NCI-H2081 (cell line): ENCODE measurements at places on chromosomes 12 and 14.

- DNase-seq, result peak; percentile 41
Measured at GRCh38 chr12:98894412-98895085, 249.5 kb downstream of the APAF1 start.

DNA sequence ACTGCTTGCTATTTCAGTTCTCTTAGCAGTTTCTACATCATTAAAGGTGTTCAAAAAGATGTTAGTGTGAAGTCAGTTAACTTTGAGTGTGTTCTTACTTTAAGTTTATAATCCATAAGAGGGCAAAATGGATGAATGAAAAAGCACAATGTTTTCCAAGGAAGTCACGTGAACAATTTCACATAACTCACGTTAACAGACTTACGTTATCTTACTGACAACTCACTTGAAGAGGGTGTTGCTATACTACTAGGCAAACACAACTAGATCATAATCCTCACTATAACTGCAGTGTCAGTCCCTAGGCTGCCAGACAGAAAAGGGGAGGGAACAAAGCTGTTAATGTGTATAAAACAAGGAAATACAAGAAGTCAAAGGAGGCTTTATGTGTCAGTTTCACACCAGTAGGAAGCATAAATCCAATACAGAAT lies 6.4 kb downstream of the SLC2A13 start:
- no peak for DNase-seq

DNA sequence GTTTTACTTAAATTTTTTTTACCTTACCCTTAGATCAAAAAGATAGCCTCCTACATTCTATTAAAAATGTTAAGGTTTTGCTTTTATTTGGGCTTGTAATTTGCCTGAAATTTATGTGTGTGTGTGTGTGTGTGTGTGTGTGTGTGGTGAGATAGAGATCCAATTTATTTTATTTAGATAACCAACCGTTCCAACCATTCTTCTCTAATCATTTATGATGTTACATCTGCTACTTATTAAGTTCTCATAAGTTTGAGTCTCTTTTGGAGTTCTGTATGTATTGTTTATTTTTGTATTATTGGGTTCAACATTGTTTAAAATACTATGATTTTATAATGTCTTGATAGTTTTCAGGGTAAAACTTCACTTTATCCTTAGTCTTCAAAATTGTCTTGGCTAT lies 70.6 kb upstream of the PAWR start:
- no peak for DNase-seq

DNA sequence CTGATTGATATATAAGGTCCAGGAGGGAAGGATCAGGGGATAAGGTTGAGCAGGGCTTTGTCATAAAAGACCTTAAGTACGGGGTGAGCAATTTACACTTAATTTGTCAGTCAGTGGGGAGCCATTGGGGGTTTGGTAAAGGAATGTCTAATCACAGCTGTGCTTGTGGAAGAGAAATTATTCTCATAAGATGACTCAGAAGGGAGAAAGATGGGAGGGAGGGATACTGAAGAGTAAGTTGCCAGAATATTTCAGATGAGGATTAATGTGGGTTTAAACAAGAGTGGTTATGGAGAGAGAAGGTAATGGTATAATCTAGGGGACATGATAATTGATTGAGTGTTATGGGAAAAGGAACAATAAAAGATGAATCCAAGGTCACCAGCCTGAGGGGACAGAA lies 500.1 kb upstream of the CCDC196 start:
- DNase-seq, result no peak

DNA sequence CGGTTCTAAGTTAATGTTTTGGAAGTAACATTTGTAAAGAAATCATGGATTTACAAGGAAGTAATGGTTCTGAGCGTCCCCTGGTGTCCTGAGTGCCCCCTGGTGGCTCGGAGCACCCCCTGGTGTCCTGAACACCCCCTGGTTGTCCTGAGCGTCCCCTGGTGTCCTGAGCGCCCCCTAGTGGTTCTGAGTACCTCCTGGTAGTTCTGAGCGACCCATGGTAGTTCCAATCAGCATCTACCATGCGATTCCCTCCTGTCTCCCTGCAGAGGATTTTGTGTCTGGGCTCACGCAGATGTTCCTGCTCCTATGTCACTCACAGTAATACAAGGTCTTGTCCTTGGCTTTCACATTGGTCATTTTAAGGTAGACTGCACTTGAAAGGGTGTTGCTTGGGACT lies 1352.9 kb downstream of the TMEM121 start:
- no peak for DNase-seq

DNA sequence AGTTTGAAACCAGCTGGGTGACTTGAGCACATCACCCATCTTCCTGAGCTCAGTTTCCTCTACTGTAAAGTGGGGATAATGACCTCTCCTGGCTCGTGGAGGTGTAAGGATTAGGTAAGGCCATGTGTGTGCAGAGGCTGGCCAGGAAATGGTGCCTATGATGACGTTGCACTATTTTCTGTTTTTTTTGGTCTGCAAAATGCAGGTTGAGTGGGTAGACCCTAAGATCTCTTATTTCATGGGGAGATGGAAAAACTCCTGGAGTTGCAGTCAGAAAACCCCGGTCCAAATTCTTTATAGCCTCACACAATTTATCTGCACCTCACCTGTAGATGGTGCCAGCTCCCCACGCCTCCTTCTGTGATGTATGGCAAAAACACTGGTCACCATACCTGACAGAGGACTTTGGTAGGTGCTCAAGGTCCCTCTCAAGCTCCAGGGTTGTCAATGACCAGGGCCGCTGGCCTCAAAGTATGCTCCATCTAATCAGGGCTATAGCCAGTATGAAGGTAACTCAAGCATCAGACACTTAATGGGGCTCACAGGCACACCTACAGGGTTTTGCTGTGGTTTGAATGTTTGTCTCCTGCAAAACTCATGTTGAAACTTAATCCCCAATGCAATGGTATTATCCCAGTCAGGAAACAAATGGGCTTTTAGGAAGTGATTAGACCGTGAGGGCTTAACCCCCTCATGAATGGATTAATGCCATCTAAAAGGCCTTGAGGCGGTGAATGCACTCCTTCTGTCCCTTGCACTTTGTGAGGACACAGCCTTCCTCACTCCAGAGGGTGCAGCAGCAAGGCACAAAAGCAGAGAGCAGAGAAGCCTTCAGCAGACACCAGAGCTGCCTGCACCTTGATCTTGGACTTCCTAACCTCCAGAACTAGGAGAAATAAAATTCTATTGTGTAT lies 17.6 kb downstream of the C14orf132 start:
- no peak for DNase-seq

DNA sequence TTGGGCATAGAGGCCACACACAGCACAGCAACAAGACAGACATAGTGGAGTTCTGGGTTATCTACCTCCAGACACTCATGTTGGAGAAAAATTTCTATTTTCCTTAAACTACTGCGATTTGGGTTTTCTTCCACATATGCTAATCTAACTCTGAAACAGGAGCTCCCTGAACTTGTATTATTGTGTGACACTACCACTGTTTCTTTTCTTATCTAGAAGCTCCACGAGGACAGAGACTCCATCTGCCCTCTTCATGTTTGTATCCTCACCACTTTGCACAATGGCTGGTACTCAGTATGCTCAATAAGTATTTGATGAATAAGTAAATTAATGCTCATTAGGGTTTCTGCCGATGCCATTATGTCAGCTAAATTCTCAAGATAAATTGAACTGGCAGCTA lies 218.6 kb downstream of the PAX9 start:
- DNase-seq, result no peak

DNA sequence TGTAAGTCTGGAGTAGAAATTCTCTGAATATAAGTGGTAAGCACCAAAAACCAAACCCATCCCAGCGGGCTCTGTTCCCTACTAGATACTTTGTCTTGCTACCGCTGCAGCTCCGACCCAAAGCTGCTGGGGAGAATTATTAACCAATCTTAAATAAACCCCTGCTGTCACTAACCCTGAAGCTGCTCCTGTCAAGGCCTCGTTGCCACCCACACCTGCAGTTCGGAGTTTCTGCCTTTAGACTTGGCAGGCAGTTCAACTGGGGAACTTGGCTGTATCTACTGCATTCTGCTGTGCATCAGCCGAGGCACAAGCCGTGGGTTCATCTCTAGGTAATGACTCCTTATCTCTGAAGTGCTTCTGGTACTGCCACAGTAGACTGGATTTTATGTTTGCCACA lies 55.5 kb downstream of the PPM1A start:
- no peak for DNase-seq
